ENCODE measurements at places on chromosomes 5 and 9.
A peak's percentile ranks its signal among the peaks of the same experiment; 100 is the strongest.

DNA sequence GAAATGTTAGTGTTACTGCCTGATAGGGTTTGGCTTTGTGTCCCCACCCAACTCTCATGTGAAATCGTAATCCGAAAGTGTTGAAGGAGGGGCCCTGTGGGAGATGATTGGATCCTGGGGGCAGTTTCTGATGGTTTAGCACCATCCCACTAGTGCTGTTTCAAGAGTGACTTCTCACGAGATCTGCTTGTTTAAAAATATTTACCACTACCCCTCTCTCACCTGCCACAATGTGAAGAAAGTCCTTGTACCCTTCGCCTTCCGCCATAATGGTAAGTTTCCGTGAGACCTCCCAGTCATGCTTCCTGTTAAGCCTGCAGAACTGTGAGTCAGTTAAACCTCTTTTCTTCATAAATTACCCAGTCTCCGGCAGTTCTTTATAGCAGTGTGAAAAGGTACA lies 2.6 kb upstream of the RFX3 start:
- DNase-seq = no peak

GRCh38 chr5:141637123-141637766 lies 448 bp downstream of the RELL2 start:
- no peak for DNase-seq

DNA sequence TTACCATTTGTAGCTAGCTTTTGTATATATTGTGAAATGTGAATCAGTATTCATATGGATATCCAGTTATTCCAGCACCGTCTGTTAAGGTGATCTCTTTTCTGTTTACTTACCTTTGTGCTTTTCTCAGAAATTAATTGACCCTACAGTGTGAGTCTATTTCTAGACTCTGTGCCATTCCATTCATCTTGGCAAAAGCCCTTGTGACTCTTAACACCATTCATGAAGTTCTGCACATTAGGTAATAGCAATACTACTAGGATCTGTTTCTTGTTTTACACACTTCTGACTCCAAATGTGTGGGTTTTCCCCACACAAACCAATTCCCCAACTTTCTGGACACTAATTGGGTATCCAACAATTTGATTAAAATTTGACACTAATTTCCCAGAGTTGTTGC lies 40.4 kb downstream of the SLC12A2 start:
- no peak for DNase-seq

DNA sequence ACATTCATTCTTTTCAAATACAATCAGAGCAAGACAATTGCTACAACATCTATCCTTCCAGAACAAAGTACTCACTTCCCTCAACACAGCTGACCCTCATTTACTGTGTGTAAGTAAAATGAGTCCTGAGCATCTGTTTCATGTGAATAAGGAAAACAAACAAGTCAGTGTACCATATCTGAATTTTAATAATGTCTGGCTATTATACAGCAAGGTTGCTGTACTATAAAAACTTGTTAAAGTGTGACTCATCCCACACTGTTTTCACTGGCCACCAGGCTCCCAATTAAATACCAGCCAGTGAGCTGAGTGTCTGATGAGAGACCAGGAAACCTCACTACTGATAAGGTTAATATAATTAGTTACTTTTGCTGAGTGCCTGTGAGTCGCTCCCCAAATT lies 339.8 kb downstream of the AGTPBP1 start:
- peak; percentile 1 for DNase-seq

DNA sequence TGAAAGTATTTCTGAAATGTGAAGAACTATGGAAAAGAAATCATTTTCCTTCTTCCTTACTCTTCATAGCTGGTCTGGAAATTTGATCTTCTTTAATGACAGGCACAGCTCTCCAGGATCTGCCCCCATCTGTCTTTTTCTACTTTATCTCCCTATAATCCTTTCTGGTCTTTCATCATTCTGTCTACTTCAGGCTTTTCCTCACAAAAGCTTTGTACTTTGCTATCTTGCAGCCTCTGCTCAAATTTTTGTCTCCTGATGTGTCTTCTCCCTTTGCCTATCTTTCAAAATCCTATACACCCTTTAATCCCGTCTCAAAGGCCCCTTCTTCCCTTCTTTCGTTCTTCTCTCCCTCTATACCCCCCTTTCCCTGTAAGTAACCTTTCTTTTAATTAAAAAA lies 114.9 kb upstream of the ATP10B start:
- DNase-seq = no peak

All from fibroblast of upper back skin (primary cell).